ENCODE measurements at places on chromosomes 5 and 9. TPM values are rescaled to one million over a fixed set of nuclear protein-coding genes. Genes with fewer than 3 reads are reported as not detected.
A peak's percentile ranks its signal among the peaks of the same experiment; 100 is the strongest.

- H3K27ac ChIP-seq = no peak overlapping the region
- DNase-seq = peak; percentile 77
- no peaks in the 10 kb centered on the region for H3K36me3 ChIP-seq
These were observed 3.2 kb downstream of the TOR4A start for GRCh38 chr9:137280474-137281344.

Gene GDA
- 4.1 TPM for total RNA-seq

Gene COL23A1
- total RNA-seq = 8.2 TPM

DNA sequence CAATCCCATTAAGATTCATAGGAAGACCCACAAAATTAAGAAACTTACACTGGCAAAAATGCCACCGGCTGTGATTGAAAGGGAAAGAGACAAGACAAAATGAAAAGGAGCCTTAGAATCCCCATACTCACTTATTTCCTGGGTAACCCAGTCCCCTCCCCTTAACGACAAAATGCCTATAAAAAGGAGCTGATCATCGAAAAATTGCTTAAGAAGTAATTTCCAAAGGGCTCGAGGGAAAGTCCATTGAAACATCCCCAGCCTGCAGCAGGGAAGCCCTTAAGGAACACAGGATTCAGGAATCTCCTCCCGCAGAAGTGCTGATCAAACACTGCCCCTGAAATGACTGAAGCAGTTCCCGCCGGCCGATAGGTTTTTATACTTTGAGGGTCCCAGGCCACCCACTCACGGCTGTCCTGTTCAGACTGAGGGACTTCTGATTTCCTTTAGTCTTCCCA is 677 bp upstream of the ZNF79 start:
- no peak for DNase-seq
- peak overlapping the region; percentile 95 for H3K4me3 ChIP-seq
- H3K27ac ChIP-seq = peak overlapping the region; percentile 61
- H3K27me3 ChIP-seq = no peaks in the 10 kb centered on the region
- H3K36me3 ChIP-seq = no peaks in the 10 kb centered on the region

Gene NEUROG1
- not detected for total RNA-seq

Gene DRD1
- not detected for total RNA-seq

DNA sequence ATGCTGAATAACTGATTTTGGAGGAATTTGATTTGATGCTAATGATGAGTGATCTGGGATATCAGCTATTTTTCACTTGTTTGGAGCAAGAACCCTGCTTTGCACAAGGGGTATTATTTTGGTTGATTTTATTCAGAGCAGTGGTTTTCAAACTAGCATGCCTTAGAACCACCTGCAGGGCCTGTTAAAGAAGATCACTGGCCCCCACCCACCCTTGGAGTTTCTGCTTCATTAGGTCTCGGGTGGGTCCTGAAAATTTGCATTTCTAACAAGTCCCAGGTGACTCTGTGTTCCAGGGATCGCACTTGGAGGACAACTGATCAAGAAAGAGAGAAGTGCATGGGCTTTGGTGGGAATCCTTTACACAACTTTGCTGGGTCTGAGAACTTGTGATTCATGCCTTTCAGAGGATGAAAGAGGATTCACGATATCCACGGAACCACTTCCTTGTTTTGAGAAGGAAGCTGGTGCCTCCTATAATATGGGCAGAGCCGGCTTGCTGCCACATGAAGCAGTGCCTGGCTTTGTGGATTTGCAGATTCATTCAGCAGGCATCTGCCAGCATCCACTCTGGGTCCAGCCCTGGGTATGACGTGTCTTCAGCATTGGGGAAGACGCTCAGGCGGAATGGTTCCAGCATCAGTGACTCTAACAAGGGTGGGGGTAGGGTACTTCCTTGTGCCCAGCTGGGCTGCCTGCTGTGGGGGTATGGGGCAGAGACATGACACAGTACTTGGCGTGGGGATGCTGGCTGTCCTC is 106.6 kb upstream of the PITX1 start:
- no peaks in the 10 kb centered on the region for H3K27me3 ChIP-seq
- H3K4me1 ChIP-seq = no peaks in the 10 kb centered on the region
- no peak for DNase-seq
- H3K27ac ChIP-seq = no peak overlapping the region
- no peak overlapping the region for H3K4me3 ChIP-seq
